ENCODE measurements at places on chromosomes 1 and 21. TPM values are rescaled to one million over a fixed set of nuclear protein-coding genes. Genes with fewer than 3 reads are reported as not detected.

The MTR gene
- total RNA-seq, result 51.9 TPM

The OR6N1 gene
- not detected for total RNA-seq

- no peak for DNase-seq
Observed at GRCh38 chr1:7432102-7432899, 338.8 kb upstream of the VAMP3 start.

DNA sequence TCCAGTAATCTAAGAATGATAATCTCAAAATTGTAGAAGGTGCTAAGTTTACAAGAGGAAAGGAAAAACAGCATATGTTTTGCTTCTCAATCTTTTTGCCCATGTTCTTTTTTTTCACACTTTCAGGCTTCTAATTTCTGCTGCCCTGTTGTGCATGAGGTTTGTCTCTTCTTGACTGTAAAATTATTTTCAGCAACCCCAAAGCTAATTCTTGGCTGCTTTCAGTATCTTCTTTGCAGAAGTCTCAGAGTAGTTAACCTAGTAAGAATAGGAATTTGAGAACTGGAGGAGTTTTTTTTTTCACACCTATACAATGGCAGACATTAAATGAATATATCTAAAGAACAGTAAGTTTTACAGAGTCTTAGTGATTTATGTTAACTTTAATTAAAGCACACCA is 26.4 kb downstream of the DENND2D start:
- DNase-seq, result no peak

- DNase-seq, result no peak
Observed at GRCh38 chr1:82879701-82880305, 1079.1 kb downstream of the ADGRL2 start.

DNA sequence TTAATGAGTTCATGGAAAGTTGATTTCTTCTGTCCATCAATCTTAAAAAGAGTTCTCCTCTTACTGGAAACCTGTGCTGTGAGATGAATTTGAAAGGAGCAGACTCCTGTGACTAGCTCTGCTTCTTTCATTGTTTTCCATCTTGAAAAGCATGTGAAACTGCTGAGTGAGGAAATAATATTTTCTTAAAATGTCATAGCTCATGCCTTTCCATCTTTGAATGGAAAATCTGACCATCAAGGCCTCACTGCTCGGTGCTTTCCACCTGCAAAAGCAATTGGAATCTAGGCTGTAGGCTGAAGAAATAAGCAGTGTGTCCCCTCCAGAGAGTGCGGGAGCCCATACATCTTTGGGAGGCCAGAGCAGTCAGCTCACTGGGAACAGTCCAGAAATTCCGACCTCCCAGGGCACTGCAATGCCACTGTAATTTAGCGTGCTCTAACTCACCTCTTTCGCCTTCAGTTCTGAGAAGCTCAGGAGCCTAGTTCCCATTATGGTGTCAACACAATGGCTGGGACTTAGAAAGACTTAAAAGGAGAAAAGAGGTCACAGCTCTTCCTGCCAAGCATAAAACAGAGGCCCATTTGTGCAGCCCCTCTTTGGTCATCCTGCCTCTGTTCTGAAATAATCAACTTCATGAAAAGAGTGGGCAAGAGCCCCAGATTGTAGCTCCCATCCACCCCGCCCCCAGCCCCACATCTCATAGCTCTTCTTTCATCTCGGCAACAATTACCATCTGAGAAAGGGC is 50.4 kb upstream of the F3 start:
- DNase-seq, result no peak

The CRYAA gene
- total RNA-seq, result not detected

GRCh38 chr1:162386292-162387225 is 5.0 kb downstream of the C1orf226 start:
- no peak for DNase-seq

GRCh38 chr1:199590708-199591107 is 436.8 kb upstream of the NR5A2 start:
- no peak for DNase-seq

DNA sequence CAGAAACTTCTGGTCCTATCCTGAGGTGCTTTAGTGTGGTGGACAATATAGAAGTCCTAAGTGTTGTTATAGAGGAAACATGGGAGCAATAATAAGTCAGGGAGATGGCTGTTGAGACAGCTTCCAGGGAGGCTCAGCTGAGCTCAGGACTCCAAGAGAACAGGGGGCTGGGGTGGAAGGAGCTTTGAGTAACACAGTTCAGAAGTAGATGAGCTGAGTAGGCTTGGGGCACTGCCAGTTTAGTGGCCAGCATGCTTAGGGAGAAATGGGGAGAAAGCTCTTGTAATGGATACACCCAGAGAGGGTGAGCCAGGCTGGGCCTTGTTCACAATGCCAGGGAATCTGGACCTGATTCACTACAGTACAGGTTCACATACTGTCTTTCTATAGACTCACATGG is 201.6 kb downstream of the DAB1 start:
- DNase-seq, result peak; percentile 42

The ZNF124 gene
- 63.1 TPM for total RNA-seq

The IFNLR1 gene
- total RNA-seq, result 1.8 TPM

- peak; percentile 69 for DNase-seq
Observed at GRCh38 chr1:203342192-203342940, 8.6 kb downstream of the FMOD start.

The C1QC gene
- total RNA-seq, result 51.1 TPM

The SWT1 gene
- 7.8 TPM for total RNA-seq

Data from ovary (tissue), 10 donors.